Ascending aorta (tissue), 2 donors: ENCODE measurements at places on chromosomes 11 and 22.

DNA sequence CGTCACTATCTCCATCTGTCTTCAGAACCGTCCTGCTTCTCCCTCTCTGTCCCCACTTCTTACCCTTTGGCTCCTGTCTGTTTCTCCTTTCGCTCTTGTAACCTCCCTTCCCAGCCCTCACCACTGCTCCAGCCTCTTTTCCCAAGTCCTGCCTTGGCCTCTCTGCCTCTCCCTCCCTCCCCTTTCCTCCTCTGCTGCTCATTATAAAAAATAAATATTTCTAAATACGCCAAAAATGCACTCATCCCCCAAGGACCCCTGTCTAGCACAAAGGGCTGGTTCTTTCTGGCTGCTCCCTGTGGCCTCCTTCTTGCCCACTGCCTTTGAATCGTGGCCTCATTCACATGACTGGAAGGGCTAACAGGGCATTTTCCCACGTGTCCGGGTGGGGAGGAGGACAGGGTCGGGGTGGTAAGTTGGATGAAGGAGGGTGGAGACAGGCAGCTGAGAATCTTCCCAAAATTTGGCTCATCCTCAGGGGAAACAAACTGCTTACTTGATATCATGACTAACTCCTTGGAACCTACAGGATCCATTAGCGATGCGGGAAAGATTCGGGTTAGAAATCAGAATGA lies 26.4 kb upstream of the OAF start:
- no peak overlapping the region for H3K4me3 ChIP-seq
- H3K27me3 ChIP-seq = no peaks in the 10 kb centered on the region
- H3K4me1 ChIP-seq = no peaks in the 10 kb centered on the region
- DNase-seq = no peak

- no peak for DNase-seq
- H3K36me3 ChIP-seq = no peaks in the 10 kb centered on the region
- no peak overlapping the region for H3K4me3 ChIP-seq
- no peaks in the 10 kb centered on the region for H3K4me1 ChIP-seq
- no peak overlapping the region for H3K27ac ChIP-seq
- no peaks in the 10 kb centered on the region for H3K27me3 ChIP-seq
These were observed 77.7 kb downstream of the GDPD4 start for GRCh38 chr11:77223797-77224196.

DNA sequence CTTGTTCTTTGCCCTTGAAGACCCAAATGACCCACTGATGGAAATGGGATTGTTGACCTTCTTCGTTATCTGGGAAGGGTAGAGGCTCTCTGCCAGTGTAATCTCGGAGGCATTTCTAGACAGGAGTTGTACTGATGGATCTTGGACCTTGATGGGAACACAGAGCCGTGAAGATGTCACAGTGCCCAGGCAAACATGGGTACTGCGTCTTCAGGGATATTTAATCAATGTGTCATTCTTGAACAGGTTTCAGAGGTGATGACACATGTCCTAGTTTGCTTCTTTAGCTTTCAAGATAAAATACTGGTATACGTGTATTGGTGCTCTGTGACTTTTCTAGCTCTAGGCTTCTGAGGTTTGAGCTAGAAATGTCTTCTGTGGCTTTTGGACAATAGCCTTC lies 6.2 kb downstream of the LDLRAD3 start:
- no peaks in the 10 kb centered on the region for H3K27me3 ChIP-seq
- DNase-seq = no peak
- H3K36me3 ChIP-seq = no peaks in the 10 kb centered on the region
- H3K4me1 ChIP-seq = no peaks in the 10 kb centered on the region

GRCh38 chr11:66920978-66921784 lies 37.0 kb downstream of the PC start:
- no peak for DNase-seq
- no peak overlapping the region for H3K4me3 ChIP-seq
- no peak overlapping the region for H3K27ac ChIP-seq
- no peaks in the 10 kb centered on the region for H3K4me1 ChIP-seq
- no peaks in the 10 kb centered on the region for H3K27me3 ChIP-seq

- no peaks in the 10 kb centered on the region for H3K27me3 ChIP-seq
- no peak overlapping the region for H3K27ac ChIP-seq
- no peak for DNase-seq
- no peaks in the 10 kb centered on the region for H3K36me3 ChIP-seq
These were observed 4.3 kb upstream of the CARD16 start for GRCh38 chr11:105049481-105049880.
